ENCODE measurements at places on chromosomes 13 and 19.

DNA sequence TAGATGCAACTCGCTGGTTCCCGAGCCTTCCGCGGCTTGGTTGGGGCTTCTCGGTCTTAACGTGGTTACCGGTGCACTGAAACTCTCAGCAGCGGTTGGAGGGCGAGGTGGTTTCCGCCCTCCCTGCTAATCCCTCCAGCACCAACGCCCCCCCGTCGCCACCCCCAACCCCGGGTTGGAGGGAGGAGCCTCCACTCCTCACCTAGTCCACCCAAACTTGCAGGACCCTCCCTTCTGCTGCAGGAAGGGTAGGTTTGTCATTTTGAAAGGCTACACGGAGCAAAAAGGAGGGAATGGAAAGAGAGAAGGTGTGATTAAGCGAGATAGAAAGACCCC lies 465.0 kb downstream of the ITGBL1 start:
- no peak for DNase-seq

DNA sequence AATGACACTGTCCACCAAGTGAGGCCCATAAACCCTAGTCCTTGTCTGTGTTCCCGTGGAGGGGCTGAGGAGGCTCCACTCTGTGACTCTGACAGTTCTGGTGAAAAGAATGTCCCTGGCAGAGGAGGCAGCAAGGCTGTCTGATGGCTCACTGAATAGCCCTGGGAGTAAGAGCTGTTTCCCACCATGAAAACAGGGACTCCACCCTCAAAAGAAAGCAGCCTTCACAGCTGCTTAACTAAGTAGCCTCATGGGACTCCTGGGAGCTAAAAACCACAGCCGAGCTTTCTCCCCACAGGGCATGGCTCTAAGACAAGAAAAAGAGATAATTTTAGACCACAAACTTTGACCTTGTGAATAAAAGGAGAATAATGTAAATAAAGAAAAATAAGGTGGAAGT lies 135.1 kb upstream of the FRY start:
- no peak for DNase-seq

DNA sequence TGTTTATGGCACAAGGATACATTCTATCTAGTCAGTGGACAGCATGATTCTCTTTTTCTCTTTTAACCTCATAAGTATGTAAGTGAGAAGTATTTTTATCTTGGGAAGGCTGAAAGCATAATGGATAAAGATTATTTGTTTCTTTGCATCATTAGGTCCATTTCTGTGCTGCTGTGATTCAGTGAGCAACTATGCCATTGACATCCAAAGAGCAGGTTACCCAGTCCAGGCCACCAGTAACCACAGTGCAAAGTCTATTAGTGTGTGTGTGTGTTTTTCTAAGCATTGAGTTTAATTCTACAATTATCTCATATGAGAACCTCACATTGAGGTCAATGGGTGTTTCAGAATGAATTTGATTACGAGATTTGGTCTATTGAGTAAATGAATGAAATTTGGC lies 158.8 kb upstream of the DACH1 start:
- DNase-seq, result no peak

- no peak for DNase-seq
Measured at GRCh38 chr13:81664872-81665271, 1323.9 kb upstream of the SPRY2 start.

DNA sequence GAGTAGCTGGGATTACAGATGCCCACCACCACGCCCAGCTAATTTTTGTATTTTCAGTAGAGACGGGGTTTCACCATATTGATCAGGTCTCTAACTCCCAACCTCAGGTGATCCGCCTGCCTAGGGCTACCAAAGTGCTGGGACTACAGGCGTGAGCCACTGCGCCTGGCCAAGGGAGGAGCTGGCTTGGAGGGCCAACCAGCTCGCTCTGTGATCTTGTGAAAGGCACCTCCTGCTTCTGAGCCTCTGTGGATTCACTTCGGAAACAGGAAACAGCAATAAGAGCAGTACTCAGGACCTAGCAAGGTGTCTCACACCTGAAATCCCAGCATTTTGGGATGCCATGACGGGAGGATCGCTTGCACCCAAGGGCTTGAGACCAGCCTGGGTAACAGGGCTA lies 2.0 kb upstream of the ELL start:
- DNase-seq, result no peak

DNA sequence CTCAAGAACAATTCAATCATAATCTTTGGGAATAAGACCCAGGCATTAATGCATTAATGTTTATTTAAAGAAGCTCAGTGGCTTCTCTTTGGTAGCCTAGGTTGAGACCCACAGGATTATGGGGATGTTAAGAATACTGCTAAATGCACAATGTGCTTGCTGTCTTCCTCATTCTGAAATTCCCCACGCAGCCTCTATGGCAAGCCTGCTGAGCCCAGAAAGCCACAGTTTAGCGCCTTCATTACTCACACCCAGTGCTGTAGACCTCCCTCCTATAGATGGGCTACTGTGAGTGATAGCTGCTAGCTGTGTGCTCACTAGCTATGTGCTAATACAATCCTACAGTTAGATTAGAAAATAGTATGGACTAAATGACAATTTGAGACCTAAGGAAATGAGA lies 90.6 kb downstream of the TNFSF13B start:
- no peak for DNase-seq

GRCh38 chr19:7512400-7512851 lies 3.5 kb upstream of the ZNF358 start:
- DNase-seq, result no peak

GRCh38 chr13:113627136-113627535 lies 30.9 kb downstream of the ATP4B start:
- DNase-seq, result no peak

DNA sequence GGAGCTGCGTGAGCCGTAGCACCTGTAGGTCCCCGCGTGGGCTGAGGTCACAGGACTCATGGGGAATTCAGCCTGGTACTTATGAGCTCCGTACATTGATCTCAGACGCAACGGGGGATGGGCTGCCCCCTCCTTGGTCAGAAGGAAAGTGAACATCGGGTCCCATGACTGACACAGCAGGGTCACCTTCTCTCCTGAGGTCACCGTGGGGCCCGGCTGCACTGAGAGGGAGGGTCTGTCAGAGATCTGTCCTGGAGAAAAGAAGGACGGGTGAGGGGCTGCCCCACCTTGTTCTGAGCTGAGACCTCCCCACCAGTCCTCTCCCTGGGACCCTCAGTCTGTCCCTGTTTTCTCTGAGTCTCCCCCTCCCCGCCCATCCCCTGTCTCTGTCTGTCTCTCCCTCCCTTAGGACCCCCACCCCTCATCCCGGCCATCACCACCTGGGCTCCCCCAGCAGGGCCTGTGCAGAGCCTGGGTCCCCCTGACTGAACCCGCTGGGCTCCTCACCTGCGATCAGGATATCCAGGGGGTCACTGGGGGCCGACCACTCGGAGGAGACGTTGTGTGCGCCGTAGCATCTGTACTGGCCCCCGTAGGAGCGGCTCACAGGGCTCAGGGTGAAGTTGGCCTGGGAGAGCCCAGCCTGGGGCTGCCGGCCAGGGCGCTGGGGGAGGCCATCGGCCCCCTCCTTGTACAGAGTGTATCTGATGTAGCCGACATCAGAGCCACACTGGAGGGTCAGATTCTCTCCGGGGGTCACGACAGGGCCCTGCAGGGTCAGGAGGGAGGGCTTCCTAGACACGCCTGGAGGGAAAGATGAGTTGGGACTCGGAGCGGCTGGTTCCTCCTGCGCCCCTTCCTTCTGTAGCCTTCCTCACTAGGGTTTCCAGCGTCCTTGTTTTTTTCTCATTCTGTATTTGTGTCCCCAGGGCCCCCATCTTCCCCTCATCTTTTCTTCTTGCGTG lies 1.8 kb downstream of the LILRA4 start:
- no peak for DNase-seq

DNA sequence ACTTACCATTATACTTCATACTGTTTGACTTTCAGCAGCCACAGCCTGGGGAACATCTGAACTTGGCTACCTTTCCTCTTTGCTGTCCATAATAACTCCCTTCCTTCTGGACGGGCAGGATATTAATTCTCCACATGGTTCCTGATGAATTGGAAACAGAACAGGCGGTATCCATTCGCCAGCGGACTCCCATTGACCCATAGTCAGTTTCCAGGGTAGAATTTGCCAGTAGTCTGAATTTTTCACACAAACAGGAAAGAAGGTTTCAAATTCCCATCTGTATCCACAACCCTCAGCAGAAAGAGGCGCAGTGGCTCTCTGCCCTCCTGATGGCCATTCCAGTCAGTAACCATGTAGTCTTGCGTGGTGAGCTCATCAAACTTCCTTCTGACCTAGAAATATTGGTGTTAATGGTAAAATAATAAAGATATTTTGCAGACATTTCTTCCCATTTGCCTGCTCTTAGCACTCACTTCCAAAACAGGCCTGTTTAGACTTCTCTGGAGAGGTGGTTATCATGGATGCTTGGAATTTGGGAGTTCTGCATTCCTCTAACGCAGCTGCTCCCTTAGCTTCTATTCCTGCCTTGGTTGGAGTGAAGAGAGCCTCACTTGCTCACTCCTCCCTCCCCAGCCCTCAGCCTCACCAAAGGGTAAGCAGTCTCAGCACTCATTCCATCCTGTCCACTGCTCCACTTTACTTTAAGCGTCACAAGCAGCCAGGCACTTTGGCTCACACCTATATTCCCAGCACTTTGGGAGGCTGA lies 75.0 kb upstream of the OXGR1 start:
- no peak for DNase-seq

GRCh38 chr19:50300814-50301606 lies 28.2 kb downstream of the KCNC3 start:
- no peak for DNase-seq

DNA sequence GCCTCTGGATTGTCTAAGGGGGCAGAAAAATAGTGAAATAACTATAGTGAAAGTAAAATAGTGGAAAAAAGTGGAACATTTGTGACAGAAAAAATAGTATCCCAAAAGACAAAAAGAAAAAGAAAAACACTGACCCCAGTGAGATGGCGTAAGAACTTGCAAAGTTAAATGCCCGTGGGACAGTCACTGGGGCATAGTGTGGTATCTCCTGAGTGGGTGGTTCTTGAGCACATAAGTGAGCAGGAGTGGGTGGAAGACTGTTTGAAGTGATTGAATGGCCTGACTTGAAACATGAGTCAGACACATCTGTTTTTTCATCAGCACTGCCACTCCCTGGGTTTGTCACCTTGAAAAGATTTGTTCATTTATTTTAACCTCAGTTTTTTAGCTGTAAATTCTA lies 2.5 kb downstream of the ZNF430 start:
- no peak for DNase-seq

- DNase-seq, result no peak
Measured at GRCh38 chr19:35973487-35973886, 21.5 kb upstream of the SDHAF1 start.

- DNase-seq, result no peak
Measured at GRCh38 chr19:46979126-46980105, 40.2 kb upstream of the NPAS1 start.

GRCh38 chr19:55585658-55586339 lies 5.2 kb upstream of the ZNF579 start:
- DNase-seq, result peak; percentile 92

GRCh38 chr19:18972301-18972811 lies 31.3 kb upstream of the HOMER3 start:
- no peak for DNase-seq

GRCh38 chr13:80888390-80888789 lies 547.5 kb upstream of the SPRY2 start:
- no peak for DNase-seq

- DNase-seq, result peak; percentile 79
Measured at GRCh38 chr19:55088543-55089341, 13.1 kb downstream of the EPS8L1 start.

- DNase-seq, result no peak
Measured at GRCh38 chr13:27273658-27274425, 3.2 kb downstream of the RASL11A start.

- no peak for DNase-seq
Measured at GRCh38 chr13:76828316-76828741, 57.9 kb downstream of the KCTD12 start.

GRCh38 chr13:51832471-51833152 lies 12.4 kb downstream of the TMEM272 start:
- DNase-seq, result no peak

DNA sequence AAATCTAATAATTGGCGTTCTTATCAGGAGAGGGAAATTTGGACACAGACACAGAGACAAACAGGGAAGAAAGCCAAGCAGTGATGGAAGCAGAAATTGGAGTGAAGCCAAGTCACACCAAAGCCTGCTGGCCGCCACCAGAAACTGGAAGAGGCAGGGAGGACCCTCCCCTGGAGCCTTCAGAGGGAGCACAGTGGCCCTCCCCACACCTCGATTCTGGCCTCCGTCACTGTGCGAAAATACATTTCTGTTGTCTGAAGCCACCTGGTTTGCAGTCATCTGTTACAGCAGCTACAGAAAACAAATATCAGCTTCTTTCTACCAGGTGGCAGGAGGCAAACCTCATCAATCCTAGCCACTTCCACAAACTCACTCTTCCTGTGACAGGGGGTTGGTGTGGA lies 8.3 kb upstream of the TLE6 start:
- DNase-seq, result peak; percentile 16

- no peak for DNase-seq
Measured at GRCh38 chr19:17824339-17824738, 3.0 kb upstream of the INSL3 start.

DNA sequence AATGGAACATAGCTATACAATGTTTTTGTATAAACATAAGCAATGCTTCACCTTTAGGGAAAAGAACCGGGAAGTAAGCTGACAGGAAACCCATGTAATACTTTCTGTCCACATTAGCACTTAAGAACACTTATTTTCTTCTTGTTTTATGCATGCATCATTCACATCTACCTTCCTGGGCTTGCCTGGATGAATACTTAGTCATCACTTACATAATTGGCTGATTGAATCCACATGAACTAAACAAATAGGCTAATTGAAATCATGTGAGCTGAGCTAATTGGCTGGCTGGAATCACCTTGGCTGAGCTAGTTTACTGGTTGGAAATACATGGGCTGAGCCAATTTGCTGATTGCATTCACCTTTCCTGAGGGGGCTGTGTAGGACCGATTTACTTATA lies 78.8 kb downstream of the ZNF726 start:
- DNase-seq, result no peak

GRCh38 chr13:32499538-32500210 lies 38.9 kb downstream of the N4BP2L2 start:
- no peak for DNase-seq
